ENCODE measurements at places on chromosomes 5 and 9.

DNA sequence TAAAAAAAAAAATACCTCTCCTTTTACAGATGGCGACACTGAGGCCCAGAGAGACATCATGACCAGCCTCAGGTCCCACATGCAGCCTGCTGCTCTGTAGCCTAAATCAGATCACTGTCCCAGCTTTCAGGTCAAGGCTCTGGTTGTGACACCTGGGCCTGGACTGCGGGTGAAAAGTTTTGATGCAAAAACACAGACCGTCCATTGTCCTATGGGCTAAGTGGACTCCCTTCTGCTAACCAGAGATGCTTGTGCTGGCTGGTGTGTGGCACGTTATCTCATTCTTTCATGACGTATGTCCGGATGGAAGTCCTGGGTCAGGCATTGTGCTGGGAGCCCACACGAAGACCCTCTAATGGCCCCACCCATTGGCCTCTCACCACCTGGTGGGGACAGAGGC, 7.8 kb downstream of the NEK6 start:
- DNase-seq, result no peak

GRCh38 chr5:65938256-65938655, 11.9 kb downstream of the ERBIN start:
- no peak for DNase-seq

DNA sequence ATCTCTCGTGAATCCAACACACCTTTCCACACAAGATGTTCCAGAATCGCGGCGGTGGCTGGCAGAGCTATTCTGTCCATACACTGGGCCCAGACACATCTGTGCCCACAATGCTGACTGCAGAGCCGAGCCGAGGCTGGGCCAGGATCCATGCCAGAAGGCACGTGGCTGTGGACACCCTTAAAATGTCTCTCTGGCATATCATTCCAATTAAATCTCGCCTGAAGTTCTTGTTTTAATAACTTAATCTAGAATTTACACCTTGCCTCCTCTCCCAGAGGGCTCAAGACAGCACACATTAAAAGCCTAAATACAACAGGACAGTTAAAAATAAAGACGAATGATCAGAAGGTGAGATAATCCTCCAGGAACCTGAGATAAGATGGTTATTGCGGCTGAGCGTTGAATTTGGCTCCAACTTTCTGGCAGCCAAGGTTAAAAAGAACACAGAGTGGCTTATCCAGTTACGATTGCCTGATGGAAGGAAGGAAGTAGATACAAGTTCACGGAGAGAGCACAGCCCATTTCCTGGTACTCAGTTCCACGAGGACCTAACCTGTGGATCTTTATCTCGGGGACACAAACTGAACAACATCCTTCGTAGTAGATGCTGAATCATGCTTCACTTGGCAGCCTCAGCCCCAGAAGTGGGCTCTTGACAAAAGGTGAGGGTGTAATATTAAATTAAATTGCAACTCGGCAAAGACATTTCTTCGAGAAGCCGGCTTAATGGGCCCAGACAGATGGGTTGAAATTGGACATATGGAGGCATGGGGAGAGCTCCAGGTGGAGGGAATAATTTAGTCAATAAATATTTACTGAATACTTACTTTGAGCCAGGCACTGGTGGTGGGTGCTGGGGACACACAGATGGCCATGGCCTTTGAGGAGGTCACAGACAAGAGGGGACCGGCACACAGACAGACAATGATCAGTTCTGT, 86.0 kb upstream of the TBC1D2 start:
- no peak for DNase-seq

- no peak for DNase-seq
Measured at GRCh38 chr5:113221294-113222176, 213.3 kb downstream of the TSSK1B start.

DNA sequence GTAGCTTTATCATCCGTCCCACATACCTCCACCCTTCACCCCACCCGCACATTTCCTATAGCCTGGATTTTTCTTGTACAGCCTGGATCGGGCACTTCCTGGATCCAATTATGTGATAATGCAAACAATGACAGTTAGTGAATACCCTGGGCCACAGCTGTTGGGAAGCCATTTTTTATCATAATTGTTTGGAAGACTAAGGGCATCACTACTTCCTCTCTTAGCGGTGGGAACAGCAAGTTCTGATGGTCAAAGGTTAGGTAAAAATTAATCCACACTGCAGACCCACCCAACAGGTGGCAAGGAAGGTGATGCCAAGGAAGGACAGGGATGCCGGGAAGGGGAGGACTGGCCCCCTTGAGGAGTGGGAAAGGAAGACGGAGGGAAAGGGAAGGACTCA, 183.7 kb downstream of the SAXO1 start:
- DNase-seq, result no peak

DNA sequence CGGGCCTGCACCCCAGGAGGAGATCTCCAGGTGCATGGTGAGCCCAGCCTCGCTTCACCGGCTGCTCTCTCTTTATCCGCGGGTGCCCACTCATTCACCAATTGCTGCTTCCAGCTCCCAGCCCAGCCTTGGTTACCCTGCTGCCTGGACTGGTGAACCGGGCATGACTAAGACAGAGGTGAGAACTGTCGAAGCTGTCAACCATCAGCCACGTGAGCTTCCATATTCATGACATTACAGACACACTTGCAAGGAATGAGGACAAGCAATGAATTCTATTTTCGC, 220.5 kb downstream of the ROR2 start:
- DNase-seq, result no peak

DNA sequence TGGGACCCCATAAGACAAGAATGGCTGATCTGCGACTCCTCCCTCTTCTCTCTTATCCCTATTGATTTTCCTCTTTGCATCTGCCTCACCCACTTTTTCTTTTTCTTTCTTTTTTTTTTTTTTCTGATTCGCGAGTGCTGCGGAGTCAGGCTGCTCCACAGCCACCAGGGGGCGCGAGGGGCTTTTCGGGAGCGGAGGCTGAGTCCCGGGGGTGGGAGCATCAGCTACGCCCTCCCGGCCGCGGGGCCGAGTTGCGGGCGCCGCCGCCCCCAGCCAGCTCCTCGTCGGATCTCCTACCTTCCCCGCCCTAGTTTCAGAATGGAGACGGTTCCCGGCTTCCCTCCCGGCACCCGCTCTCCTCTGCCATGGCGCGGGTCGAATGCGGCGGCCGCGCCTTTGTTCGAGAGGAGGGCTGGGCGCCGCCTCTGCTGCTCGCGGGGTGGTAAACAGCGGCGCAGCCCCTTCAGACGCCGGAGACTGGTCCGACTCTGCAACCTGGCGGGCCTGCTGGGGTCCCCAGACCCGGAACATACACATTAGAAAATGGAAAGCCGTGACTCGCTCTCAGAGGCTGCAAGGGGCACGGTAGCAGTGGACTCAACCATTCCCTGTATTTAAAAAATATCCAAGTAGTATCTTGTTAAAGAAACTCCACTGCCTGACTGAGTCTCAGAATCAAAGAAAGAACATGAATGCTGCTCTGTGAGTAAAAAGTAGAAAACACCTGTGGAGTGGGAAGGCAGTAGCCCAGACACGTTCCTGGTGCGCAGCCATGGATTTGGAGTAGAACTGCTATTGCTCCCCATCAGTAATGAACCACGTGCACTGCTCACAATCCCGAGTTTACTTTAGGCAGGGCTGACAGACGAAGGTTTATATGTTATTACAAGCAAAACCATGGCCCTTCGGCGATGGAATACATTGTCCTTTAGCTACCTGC, 55.7 kb downstream of the DPYSL3 start:
- no peak for DNase-seq

- DNase-seq, result no peak
Measured at GRCh38 chr5:65858316-65858715, 68.1 kb upstream of the ERBIN start.

GRCh38 chr5:161373345-161373707, 173.2 kb downstream of the GABRB2 start:
- DNase-seq, result no peak

- no peak for DNase-seq
Measured at GRCh38 chr5:10671041-10672008, 89.7 kb downstream of the DAP start.

- no peak for DNase-seq
Measured at GRCh38 chr5:81980160-81980559, 8.3 kb downstream of the ATG10 start.

DNA sequence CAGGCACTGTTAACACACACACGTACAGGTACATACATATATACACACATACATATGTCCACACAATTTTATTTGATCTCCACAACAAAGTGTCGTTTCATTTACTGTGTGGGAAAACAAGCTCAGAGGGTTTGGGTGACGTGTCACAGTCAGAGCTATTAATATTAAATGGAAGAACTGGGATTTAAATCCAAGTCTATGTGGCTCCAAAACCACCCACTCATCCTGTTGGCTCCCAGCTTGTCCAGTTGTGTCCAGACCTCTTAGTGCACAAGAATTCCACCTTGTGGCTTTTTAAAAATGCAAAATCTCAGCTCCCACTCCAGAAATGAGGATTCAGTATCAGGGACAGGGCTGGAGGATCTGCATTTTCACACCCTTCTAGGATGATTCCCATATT, 52.3 kb upstream of the PTPDC1 start:
- DNase-seq, result no peak

GRCh38 chr9:95507464-95508241, 9.1 kb downstream of the PTCH1 start:
- DNase-seq, result no peak

DNA sequence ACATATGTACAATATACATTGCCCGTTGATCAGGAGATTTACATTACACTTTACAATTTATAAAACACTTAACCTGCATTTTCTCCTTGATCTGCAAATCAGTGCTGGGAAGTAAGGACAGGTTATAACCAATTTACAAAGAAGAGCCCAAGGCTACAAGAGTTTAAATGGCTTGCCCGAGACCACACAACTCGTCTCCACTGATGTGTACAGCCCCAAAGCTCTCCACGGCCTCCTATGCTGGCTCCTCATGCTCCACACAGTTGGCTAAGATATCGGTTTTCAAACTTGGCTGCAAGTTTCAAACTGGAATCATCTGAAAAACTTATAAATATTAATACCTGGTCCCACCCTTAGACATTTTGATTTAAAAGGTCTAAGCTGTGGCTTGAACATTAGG, 10.3 kb downstream of the ACTL7B start:
- DNase-seq, result no peak

DNA sequence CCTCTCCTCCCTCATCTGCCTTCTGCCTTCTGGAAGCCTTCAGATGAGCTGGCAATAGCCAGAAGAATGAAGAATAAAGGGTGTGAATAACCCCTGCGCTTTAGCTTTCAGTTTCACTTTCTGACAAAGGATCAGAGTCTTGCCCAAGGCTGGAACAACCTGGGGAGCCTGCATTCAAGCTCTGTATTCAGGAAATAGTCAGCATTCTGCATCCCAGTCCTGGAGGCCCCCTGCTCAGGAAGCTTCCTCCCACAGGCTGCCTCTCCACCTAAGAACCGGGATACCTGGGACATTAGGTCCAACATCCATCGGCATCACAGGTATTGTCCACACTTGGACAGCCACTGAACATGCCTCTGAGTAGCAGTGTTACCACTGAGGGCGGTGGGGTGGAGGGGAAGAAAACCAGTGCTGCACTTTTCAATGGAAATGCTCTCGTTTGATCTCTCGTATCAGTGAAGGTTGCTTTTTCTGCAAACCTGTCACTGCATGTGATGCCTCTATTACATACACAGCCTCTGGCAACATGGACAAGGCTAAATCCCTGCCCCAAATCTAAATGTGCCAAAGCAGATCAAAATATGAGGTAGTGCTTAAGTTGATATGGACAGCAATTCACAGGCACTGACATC, 39.8 kb upstream of the ACO1 start:
- DNase-seq, result no peak
